ENCODE measurements at places on chromosomes 3 and 15.
A peak's percentile ranks its signal among the peaks of the same experiment; 100 is the strongest.

- peak; percentile 59 for DNase-seq
Measured at GRCh38 chr15:66269326-66270090, 16.0 kb upstream of the MEGF11 start.

DNA sequence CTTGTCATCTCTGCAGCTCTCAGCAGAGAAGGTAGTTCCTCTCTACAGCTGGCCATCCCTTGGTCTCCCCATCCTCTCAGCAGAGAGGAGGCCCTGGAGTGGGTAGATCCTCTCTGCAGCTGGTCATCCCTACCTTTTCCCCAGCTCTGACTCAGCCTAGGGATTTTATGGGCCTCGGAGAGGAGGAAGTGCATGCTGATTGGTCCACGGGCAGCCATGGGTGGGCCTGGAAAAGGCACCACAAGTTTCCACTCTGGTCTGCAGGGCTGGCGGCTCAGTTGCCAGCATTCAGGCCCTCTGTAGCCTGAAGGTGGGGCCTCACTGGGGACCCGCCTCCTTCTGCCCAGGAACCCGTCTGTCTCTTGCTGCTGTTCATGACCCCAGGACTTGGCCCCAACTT, 36.9 kb downstream of the NR1D2 start:
- no peak for DNase-seq

- DNase-seq: no peak
Measured at GRCh38 chr15:48974882-48975281, 11.2 kb upstream of the SHC4 start.

- DNase-seq: no peak
Measured at GRCh38 chr3:12222775-12223485, 64.2 kb upstream of the TIMP4 start.

DNA sequence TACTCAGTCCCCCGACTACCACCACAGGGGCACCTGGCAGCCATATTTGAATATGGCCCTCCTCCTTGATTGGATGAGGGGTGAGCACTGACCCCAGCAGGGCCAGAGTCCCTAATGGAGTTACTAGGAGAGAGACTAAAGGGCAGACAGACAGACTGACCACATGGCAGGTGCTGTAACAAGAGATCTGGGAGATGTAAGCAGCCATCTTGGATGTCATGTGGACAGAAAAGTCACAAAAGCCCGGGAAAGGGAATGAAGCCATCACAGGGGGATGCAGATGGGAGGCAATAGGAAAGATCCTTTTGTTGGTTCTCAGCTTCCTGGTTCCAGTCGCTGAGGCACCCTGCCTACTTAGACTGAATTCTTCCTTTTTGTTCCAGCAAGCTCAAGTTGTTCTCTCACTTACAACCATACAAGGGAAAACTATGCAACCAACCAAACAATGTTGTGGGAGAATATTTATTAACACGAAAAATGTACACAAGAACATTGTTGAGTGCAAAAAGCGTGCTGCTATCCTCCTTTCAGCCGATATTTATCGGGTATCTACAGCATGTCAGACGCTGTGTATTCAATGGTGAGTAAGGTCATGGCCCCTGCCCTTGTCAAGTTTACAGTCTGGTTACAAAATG, 511.6 kb upstream of the PROK2 start:
- DNase-seq: no peak

GRCh38 chr15:47409600-47409999, 307.7 kb upstream of the SEMA6D start:
- DNase-seq: no peak

DNA sequence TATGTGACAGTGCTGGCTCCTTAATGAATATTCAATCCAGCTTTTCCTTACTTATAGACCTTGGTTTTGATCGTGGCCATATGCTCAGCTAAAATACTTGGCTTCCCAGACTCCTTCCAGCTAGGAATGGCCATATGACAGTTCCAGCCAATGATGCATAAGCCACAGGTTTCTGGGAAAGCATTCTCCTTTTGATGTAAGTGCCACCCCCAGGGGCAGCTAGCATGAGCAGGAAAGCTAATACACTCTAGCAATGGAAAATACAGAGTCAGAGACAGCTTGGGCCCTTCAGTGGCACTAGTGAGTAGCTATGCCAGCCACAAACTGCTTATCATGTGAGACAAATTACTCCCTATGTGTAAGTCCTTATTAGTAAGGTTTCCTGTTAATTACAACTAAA, 26.7 kb downstream of the TBC1D2B start:
- DNase-seq: no peak

DNA sequence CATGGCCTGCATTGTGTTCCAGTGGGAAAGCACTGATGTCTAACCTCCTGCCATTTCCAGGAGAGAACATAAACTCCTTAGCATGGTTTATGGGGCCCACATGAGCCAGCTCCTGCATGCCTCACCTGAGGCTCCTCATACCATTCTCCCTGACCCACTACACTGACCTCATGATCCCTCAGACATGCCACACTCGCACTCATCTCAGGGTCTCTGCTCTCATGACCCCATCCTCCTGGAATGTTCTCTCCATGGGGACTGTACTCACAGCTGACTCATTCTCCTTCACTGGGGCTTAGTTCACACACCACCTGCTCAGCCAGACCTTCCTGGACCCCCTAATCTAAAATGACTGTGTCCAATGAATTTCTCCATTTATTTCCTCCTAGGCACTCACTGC, 4.0 kb upstream of the LMCD1 start:
- DNase-seq: no peak

DNA sequence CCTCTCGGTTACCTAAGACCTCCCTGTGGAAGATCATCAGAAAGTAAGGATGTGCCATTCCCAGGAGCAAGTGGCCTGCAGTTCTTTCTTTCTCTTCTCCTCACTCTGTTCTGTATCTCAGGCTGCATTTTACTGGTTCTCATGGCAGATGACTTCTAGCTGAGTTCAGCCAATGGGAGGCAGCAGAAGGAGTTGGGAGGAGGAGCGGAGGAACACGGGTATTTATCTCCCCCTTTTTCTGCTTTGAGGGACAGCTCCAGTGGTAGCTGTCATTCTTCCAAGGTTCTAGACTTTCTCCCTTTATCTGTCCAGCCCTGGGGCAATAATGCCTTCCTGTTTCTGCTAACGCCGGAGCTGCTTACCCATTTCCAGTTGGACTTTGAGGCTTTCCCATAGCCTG, 339.9 kb downstream of the NR2F2 start:
- DNase-seq: no peak

DNA sequence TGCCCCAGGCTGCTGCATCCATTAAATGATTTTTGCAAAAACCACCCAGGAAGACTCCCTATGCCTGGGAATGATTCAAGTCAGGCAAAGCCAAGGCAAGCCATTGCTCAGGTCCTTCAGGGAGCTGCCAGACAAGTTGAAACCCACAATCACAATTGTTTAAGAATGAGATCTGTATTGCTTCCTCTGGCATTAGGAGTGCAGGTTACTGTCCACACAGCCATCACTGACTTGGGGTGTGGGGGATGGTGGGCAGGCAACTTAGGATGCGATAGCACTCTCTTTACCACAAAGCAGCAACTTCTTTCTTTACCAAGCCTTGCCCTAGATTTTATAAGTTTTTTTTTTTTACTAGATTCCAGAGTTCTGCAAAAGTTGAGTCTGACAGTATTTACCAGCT, 15.0 kb upstream of the IL20RB start:
- no peak for DNase-seq

DNA sequence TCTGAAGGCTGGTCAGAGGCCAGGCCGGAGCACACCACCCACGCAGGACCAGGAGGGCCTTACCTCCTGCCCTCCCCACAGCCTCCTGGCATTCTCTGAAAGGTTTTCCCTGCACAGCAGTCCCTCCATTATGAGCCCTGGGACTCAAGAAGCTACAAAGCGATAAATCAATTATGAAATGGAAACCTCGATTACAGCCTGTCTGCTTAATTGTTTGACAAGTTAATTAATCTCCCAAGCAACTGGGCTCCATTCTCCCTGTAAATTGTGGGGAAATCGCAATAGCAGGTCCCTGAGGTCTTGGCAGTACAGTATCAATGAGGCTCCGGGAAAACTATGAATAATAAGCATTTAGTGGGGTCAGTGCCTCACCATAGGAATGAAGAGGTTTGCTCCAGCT, 683.5 kb downstream of the NTRK3 start:
- no peak for DNase-seq

- DNase-seq: no peak
Measured at GRCh38 chr3:185767002-185767688, 57.7 kb downstream of the IGF2BP2 start.

- DNase-seq: no peak
Measured at GRCh38 chr3:3170998-3171397, 8.5 kb downstream of the CRBN start.

- no peak for DNase-seq
Measured at GRCh38 chr3:179141890-179142289, 6.3 kb upstream of the PIK3CA start.

GRCh38 chr3:186208296-186208989, 99.6 kb upstream of the ETV5 start:
- DNase-seq: no peak

- DNase-seq: no peak
Measured at GRCh38 chr15:73389539-73389938, 20.8 kb upstream of the HCN4 start.

DNA sequence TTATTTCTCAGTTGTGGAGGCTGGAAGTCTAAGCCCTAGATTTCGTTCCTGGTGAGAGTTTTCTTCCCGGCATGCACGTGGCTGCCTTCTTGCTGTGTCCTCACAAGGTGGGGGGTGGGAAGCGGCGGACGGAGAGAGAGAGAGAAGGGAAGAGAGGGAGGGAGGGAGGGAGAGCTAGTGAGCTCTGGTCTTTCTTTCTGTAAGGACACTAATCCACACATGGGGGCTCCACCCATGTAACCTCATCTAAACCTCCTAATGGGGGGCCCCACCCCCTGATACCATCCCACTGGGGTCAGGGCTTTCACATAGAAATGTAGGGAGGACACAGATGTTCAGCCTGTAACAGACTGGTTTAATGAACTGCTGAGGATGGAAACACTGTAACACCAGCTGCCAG, 7.3 kb downstream of the FBLN2 start:
- DNase-seq: no peak

GRCh38 chr3:116001151-116001621, 377.9 kb downstream of the GAP43 start:
- DNase-seq: no peak

GRCh38 chr3:3071136-3071535, 39.0 kb downstream of the IL5RA start:
- no peak for DNase-seq

GRCh38 chr3:106349191-106349881, 480.5 kb upstream of the CBLB start:
- no peak for DNase-seq

- DNase-seq: no peak
Measured at GRCh38 chr3:197856199-197856816, 65.3 kb downstream of the LRCH3 start.

DNA sequence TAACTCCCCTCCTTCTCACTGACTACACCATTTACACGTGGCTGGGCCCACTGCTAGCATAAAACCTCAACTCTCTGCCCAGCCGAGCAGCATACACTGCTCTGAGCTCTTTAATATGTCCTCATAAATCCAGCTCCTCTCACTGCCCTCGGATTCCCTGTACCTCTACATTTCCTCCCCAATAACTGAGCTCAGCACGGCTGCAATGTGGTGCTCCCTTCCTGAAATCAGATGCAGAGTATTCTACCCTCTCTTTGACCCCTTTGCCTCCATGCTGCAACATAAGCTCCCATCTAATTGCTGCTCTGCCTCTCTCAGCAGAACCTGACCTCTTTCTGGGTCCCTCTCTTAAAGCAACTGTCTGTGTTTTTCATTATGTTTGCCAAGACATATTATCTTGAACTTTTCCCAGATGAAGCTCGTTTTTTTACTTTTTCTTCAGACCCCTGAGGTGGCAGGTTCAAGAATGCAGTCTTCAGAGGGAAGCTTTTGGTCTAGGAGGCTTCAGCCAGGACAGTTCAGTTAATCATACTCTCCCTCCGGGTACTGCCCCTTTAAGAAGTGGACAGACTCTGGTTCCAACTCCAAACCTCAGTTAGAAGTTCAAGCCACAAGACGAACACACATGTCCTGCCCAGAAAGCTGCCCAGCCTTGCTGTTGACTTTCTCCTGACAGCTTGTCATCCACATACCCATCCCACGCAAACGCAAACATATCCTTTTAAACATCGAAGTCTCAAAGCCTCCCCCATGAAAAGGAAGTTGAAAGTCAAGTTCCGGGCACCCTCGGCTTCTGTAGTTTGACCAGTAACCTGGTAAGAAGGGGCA, 81.1 kb upstream of the NEO1 start:
- DNase-seq: no peak

DNA sequence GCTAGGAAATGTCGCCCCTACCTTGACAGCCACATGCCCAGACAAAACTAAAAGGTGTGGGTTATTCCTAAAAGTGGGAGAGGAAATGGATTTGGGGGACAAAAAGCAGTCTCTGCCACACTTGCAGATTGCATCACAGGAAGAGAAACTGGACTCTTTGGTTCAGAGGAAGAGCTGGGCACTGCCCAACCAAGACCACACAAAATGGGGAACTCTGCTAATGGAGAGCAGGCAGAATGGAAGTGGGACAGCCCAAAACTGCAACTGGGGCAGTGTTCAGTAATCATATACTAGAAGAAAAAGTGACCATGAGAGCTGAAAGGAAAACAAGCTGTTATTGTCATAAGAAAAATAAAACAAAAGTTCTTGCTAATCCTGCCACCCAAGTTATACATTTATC, 138.9 kb upstream of the FRMD4B start:
- DNase-seq: no peak

DNA sequence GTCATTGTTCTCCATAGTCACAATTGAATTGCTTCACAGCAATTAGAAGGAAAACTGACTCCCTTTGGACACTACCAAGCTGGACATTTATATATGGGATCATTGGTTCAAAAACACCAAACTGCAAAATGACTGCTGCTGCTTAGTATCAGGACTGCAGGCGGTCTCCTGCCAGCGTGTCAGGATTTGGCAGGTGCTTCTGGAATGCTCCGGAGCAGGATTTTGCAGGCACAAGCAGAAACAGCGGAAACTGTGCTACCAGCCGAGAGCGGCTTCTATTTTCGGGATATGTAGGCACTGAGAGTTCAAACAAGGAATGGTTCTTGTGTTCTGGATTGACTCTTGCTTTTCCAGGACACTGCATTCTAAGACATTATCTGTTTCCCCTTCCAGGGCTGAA, 95.5 kb downstream of the SSR3 start:
- DNase-seq: no peak

- DNase-seq: no peak
Measured at GRCh38 chr15:64842096-64842939, 603 bp downstream of the PLEKHO2 start.

DNA sequence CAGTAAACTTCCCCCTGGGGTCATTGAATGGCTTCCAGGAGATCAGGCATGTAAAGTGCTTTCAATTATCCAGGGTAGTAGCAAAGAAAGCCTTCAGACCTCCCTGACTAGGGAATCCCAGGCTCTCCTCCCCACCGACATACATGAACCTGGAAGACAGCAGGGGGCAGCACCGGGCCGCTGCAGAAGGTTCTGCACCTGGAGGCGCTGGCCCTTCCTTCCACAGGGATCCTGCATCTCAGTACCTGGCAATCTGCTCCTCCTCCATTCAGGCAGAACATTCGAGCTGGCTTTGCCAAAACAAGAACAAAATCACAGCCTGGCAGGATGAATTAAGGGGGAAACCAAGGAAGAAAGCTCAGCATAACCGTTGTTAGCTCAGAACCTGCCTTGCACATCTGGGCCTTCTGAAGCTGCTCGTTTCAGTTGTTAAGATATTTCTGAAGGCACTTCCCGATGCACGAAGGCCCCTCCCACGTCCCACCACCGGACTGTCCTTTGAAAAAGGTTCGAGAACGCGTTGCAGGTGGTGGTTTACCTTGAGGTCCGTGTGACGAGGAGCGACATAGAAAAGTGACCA, 237.7 kb downstream of the SLCO3A1 start:
- no peak for DNase-seq

All from HFF-Myc (cell line).